ENCODE measurements at places on chromosomes 3 and 15. TPM values are rescaled to one million over a fixed set of nuclear protein-coding genes. Genes with fewer than 3 reads are reported as not detected.
A peak's percentile ranks its signal among the peaks of the same experiment; 100 is the strongest.

DNA sequence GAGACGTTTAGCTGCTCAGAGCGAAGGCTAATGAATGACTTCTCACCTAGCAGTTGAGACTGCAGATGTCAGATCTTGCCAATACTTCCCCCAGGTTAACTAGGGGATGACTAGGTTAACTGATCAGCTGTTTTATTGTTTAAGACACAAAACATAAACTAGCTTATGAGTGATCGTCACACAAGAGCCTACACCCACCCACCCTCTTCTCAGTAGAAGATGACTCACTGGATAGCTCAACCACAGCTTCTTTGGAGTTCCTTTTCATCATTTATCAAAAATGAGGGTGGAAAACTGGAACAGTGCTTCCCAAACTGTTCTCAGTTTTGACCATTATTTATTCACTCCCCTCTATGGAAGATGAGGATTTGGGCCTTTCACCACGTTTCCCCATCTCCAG is 25.2 kb downstream of the GASK1A start:
- H3K36me3 ChIP-seq: no peaks in the 10 kb centered on the region
- H3K4me1 ChIP-seq: peaks cover 52% of the 10 kb centered on the region
- no peak overlapping the region for H3K4me3 ChIP-seq
- DNase-seq: peak; percentile 48
- no peak overlapping the region for H3K27ac ChIP-seq
- no peaks in the 10 kb centered on the region for H3K27me3 ChIP-seq

ONECUT1 gene
- total RNA-seq: not detected

GRCh38 chr3:43224405-43225073 is 61.8 kb upstream of the SNRK start:
- no peak overlapping the region for H3K4me3 ChIP-seq
- H3K27me3 ChIP-seq: no peaks in the 10 kb centered on the region
- no peak overlapping the region for H3K27ac ChIP-seq
- no peaks in the 10 kb centered on the region for H3K4me1 ChIP-seq
- no peaks in the 10 kb centered on the region for H3K36me3 ChIP-seq

RBMS3 gene
- total RNA-seq: 65.5 TPM

DNA sequence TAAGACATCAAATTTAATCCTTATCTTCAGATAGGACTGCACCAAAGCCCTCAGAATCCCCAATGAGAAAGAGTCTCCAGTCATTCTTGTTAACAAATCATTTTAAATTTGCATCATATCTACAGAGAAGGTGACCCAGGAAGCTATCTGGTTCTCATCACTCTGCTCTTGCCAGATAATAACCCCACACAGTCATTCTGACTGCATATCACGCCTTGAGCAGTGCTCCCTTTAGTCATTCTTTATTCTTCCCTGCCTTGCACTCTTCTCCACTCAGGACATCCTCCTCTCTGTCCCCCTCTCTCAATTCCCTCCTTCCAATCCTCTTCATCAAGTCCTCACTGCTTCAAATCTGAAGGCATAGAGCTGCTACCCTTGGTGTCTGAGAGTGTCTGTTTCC is 83.7 kb upstream of the COL6A6 start:
- no peak for DNase-seq
- H3K36me3 ChIP-seq: no peaks in the 10 kb centered on the region
- H3K27me3 ChIP-seq: peaks cover 30% of the 10 kb centered on the region

GRCh38 chr3:152459572-152459971 is 190.8 kb downstream of the MBNL1 start:
- H3K4me1 ChIP-seq: no peaks in the 10 kb centered on the region
- no peaks in the 10 kb centered on the region for H3K27me3 ChIP-seq
- DNase-seq: no peak
- peaks cover 28% of the 10 kb centered on the region for H3K36me3 ChIP-seq
- no peak overlapping the region for H3K4me3 ChIP-seq

DNA sequence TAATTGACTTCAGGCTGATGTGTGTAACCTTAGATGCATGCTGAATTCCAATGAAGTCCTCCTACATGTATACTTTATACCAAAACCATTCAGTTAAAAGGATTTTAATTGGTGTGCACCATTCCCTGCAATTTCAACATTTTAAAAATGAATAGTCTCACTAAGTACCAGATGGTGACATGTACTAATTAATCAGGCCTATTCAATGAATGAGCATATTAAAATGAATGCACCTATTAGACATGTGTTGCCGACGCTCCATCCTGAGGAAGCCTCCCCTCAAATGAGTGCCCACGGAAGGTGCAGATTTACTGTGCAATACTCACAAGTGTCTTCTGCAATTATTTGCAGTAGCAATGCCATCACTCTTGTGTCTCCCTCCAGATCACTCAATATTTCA is 124.7 kb upstream of the TSPAN3 start:
- no peaks in the 10 kb centered on the region for H3K27me3 ChIP-seq
- H3K4me3 ChIP-seq: no peak overlapping the region
- no peak for DNase-seq
- H3K4me1 ChIP-seq: no peaks in the 10 kb centered on the region
- no peaks in the 10 kb centered on the region for H3K36me3 ChIP-seq

ZPLD1 gene
- 0.22 TPM for total RNA-seq

DNA sequence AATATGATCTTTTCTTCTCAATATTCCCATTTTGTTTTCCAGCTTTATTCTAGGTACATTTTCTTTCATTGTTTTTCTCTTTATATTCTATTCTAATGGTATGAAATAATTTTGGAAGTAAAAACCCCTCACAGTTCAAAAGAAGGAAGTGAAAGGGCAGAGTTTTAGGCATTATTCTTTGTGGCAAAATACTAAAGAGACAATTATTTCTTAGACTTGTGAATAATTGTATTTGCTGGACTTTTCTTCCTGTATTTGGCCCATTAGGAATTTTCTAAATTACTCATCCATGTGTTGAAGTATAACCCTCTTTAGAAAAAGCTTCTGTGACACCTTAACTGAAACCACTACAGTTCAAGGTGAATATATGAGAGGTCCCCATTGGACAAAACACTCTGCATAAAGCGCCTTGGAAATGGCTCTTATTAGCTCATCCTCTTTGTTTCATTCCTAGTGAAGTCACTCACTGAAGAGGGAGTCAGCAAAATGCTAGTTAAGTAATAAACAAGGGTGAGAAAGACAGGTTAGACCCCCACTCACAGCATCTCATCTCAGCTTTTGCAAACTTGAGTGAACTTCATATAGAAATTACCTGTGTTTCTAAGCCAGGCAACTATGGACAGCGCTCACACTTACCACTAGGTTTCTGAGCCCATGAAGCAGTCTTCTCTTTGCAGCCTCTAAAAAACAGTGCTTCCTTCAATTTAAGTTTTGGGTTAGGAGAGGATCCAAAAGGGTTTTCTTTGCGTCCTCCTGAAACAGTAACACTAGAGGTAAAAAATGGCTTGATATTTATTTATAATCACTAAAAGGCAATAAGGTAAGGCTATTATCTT is 327.5 kb downstream of the ARPP21 start:
- no peaks in the 10 kb centered on the region for H3K36me3 ChIP-seq
- no peaks in the 10 kb centered on the region for H3K4me1 ChIP-seq
- peaks cover 54% of the 10 kb centered on the region for H3K27me3 ChIP-seq
- no peak for DNase-seq
- no peak overlapping the region for H3K4me3 ChIP-seq
- H3K27ac ChIP-seq: no peak overlapping the region

DNA sequence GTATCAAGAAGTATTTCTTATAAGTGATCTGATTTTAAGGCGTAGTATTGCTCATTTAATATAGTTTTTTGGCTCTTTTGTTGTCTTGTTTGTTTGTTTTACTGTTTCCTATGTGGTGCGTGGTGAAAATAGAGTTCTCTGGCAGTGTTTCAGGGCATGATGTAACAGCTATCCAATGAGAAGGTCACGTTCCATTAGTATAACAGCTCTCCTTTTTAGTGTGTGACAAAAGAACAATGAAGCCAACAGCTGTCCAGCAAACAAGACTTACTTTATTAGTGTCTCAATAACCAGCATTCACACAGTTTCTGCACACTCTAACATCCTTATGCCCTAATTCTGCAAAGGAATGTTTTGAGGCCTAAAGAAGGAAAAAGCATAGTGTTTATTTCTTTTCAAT is 127.9 kb downstream of the SLC25A26 start:
- no peaks in the 10 kb centered on the region for H3K36me3 ChIP-seq
- no peaks in the 10 kb centered on the region for H3K27me3 ChIP-seq
- H3K27ac ChIP-seq: no peak overlapping the region
- H3K4me3 ChIP-seq: no peak overlapping the region

PGBD4 gene
- 2.6 TPM for total RNA-seq

FETUB gene
- 0.47 TPM for total RNA-seq

EAF2 gene
- total RNA-seq: 2.5 TPM

GOLGA6B gene
- not detected for total RNA-seq

HDGFL3 gene
- total RNA-seq: 104 TPM

GRCh38 chr3:176787506-176787905 is 409.8 kb downstream of the TBL1XR1 start:
- no peaks in the 10 kb centered on the region for H3K4me1 ChIP-seq
- H3K36me3 ChIP-seq: no peaks in the 10 kb centered on the region
- DNase-seq: no peak
- no peak overlapping the region for H3K4me3 ChIP-seq
- peak overlapping the region; percentile 37 for H3K27ac ChIP-seq
- no peaks in the 10 kb centered on the region for H3K27me3 ChIP-seq

DNA sequence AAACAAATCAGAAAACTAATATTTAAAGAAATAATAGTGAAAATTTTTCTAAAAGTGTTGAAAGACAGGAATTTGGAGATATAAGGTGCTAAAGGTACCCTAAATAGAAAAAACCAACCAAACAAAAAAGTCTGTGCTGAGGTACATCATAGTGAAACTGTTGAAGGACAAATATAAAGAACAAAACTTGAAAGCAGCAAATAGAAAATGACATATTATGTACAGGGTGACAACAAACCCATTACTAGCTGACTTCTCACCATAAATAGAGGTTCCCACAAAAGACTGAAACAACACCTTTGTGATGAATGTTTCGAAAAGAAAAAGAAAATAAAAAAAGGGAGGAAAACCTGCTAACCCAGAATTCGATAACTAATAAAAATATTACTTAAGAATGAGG is 502.5 kb upstream of the NECTIN3 start:
- peaks cover 12% of the 10 kb centered on the region for H3K4me1 ChIP-seq
- H3K27me3 ChIP-seq: no peaks in the 10 kb centered on the region
- H3K27ac ChIP-seq: peak overlapping the region; percentile 39
- DNase-seq: no peak

- no peak overlapping the region for H3K27ac ChIP-seq
- peaks cover 73% of the 10 kb centered on the region for H3K27me3 ChIP-seq
- DNase-seq: no peak
- H3K36me3 ChIP-seq: no peaks in the 10 kb centered on the region
- H3K4me1 ChIP-seq: no peaks in the 10 kb centered on the region
Measured at GRCh38 chr15:91308199-91308598, 208.1 kb downstream of the SV2B start.

DNA sequence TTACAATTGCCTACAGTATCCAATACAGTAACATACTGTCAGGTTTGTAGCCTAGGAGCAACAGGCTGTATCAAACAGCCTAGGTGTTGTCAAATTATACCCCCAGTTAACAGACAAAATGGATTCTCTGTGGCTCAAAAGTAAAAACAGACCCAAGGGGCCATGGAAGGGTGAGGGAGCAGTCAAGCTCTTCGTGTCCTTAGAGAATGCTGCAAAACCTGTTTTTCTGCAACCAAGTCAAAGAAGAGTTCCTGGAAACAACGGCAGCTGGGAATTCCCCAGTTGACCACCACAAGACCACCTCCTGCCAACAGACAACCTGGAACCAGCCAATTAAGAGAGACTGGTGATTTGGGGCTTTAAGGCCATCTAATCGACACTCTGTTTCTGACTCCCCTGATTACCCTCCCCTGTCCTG is 11.1 kb upstream of the THUMPD3 start:
- DNase-seq: no peak
- H3K4me3 ChIP-seq: no peak overlapping the region
- no peaks in the 10 kb centered on the region for H3K27me3 ChIP-seq
- H3K36me3 ChIP-seq: peaks cover 7% of the 10 kb centered on the region
- peaks cover 29% of the 10 kb centered on the region for H3K4me1 ChIP-seq
- H3K27ac ChIP-seq: no peak overlapping the region

DNA sequence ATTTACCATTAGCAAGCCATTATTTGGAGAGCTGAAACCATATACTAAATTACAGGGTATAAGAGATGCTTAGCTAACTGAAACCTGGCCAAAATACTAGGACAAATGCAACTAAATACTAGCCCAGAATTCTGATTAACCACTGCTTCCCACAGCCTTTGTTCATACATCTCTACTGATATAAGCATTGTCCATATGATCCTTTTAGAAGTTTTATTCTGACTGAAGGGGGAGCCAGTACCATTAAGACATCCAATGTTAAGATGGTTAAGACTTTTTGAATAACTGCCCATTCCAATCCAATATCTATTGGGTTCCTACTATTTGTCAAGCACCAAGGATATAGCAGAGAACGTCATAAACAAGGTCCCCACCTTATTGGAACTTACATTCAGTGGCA is 421.3 kb downstream of the FOXP1 start:
- H3K27me3 ChIP-seq: no peaks in the 10 kb centered on the region
- peaks cover under 1% of the 10 kb centered on the region for H3K36me3 ChIP-seq
- H3K4me3 ChIP-seq: no peak overlapping the region
- no peak overlapping the region for H3K27ac ChIP-seq

DNA sequence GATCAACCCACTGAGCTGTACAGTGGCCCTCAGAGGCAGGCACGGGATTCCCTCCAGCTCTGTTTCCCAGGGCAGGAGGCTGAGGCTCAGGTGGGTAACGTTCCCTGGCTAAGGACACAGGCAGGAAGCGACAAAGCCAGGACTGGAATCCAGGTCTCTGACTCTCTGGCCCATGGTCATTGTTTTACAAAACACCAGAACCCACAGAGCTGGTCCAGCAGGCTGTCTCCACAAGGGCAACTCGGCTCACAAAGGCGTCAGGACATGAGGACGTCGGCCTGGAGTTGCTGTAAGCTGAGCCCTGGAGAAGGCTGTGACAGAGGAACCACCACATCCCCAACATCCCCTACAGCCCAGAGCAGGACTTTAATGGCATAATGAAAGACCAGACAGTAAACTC is 30.7 kb downstream of the NUP210 start:
- H3K4me3 ChIP-seq: no peak overlapping the region
- no peaks in the 10 kb centered on the region for H3K27me3 ChIP-seq
- H3K36me3 ChIP-seq: peaks cover 6% of the 10 kb centered on the region
- no peak for DNase-seq
- no peaks in the 10 kb centered on the region for H3K4me1 ChIP-seq

DNA sequence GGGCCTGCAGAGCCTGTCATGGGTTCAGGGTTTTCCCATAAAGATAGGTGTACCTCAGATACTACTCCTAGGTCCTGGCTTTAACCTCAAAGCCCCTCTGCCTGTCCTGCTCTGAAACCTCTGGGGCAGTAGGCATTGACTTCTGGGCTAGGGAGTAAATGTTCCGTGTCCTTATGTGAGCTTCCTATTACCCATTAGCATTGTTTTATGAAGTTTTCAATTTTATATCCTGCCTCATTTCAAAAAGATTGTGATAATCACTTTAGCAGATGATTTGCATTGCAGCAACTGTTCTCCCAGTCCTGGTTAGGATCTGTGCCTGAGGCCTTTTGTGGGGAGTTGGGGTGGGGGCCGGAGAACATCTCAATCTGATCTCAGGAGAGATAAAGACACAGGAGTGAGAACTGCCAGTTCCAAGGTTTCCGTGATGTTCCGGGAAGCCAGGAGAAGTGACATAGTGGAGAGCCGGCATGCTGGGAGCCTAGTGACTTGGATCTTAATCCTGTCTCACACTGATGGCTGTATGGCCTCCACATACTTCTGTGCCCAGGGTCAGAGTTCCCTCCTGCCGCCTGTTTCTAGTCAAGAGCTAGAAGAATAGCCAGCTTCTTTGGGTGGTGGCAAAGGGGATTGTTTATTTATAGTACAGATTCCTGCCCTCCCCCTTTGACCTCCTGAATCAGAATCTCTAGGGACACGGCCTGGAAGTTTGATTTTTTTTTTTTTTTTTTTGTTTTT is 10.6 kb downstream of the TPM1 start:
- peak overlapping the region; percentile 90 for H3K27ac ChIP-seq
- H3K4me1 ChIP-seq: peaks cover 61% of the 10 kb centered on the region
- H3K27me3 ChIP-seq: no peaks in the 10 kb centered on the region
- H3K36me3 ChIP-seq: peaks cover 54% of the 10 kb centered on the region
- H3K4me3 ChIP-seq: peak overlapping the region; percentile 43

RBPMS2 gene
- total RNA-seq: 0.17 TPM

HYKK gene
- total RNA-seq: 1.2 TPM
